ENCODE measurements at places on chromosomes 12 and 14.

GRCh38 chr12:42793166-42793565 lies 203.6 kb upstream of the PRICKLE1 start:
- no peak for DNase-seq

DNA sequence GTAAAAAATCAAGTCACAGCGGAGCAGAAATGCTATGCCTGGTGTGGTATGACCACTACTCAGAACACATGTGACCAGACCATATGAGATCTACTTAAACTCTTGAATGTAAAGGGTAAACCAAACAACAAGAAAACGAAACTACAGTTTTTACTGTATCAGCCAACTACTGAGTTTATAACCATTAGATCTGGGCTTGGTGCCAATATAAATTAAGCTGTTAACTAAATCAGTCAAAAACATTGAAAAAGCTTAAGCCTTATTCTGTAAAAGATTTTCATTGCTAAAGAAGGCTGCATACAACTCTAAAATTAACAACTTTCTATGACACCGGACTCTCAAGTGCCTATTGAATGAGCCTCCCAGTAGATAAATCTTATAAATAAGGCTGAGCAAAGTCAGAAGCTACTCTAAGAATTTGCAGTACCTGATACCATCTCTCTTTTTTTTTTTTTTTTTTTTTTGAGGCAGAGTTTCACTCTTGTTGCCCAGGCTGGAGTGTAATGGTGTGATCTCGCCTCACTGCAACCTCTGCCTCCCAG lies 35.4 kb downstream of the SPTLC2 start:
- DNase-seq: peak; percentile 74

DNA sequence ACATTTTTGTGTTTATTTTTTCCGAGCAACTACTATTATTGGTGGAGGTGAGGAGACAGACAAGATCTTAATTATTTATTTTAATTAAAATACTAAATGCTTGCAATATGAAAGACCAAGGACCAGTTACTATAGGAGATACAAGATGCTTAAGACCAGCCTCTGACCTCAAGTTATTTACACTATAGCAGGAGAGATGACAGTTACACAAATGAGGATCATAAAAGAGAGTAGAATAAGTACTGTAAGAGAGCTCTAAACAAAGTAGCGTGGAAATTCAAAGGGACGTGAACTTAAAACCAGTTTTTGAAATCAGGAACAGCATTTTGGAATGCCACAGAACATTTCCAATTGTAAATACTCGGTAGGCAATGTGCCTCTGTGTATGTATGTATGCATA lies 128.0 kb upstream of the ATF1 start:
- no peak for DNase-seq

GRCh38 chr12:21296348-21296747 lies 38.4 kb downstream of the SLCO1A2 start:
- DNase-seq: no peak

DNA sequence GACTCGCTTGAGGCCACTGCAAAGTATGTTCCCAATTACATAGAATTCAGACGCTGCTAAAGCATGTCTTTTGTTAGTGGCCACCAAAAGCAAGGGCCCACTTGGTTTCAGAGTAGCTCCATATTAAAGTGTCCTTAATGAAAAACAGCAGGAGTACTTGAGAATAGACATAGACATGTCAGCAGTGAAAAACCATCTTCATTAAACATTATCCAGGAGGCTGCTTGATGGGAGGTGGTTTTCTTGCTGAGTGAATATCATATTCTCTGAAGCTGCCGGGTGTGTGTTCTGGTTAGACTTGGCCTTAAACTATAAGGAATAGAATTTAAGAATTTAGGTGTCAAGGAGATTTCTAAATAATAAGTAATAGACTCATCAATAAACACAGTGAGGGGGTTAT lies 79.5 kb upstream of the CCDC198 start:
- DNase-seq: no peak

DNA sequence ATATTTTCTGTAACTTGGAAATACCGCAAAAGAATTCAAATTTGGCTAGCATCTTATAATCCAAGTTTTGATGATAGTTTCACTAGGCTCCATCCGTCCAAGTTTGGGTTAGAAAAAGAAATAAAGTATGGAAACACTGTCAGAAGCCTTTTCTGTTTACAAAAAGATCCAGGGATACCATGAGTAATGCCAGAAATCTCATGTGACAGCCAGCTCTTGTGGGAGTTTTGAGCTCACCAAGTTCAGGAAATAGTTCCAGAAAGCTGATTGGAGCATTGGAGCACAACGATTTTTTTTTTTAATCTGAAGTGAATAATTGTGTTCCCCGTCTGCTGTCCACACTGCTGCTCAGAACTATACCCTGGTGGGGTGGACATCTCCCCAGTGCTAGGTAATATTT lies 229.7 kb upstream of the NPAS3 start:
- no peak for DNase-seq

GRCh38 chr12:20212658-20213555 lies 155.4 kb upstream of the PDE3A start:
- DNase-seq: peak; percentile 40

DNA sequence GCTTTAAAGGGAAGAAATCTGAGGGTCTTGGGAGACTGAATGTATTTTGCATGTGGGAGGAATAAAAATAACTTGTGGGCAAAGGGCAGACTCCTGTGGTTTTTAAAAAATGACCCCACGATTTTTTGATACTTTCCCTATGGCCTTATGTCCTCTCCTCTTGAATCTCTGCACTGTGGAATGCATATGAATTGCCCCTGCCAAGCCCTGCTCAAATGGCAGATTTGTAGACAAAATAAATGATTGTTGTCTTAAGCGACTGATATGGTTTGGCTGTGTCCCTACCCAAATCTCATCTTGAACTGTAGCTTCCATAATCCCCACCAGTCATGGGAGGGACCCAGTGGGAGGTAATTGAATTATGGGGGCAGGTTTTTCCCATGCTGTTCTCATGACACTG lies 223.8 kb downstream of the DACT1 start:
- no peak for DNase-seq

DNA sequence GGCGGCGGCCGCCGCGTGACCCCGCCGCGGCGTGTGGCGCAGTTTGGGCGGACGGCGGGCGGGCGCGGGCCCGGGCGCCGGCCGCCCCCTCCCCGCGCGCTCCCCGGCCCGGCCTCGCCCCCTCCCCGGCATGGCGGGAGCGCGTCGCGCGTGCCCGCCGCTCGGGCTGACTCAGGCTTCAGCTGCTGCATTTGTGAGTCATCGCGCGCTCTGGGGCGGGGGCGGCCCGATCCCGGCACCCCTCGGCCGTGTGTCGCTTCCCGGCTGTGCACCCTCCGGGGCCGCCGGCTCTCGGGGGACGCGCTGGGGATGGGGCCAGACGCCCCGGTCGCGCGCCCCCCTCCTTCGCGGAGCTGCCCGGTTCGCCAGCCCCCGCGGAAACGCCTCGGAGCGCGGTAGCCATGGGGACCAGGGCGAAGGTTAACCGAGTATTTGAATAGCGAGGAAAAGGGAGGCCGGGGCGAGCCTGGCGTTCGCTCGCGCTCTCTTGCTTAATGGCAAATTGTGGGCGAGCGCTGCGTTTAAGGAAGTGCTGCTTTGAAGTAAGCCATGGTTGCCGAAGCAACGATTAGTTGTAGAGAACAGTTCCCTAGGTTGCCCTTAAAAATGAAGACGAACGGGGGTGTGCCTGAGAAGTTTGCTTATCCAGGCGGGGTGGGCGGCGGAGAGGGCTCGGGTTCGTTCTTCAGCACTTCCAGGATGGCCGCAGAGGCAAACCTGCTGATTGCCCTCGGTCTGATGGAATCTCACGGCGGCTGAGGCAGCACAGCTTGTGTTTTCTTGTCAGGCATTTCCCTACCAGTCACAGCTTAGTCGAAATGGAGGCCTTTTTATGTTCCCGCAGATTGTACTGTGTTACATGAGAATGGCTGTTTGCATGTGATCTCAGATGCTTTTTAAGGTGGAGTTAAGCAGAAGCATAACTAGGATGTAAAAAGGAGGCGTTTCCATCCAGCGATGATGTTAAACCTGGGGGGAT lies 896 bp downstream of the EIF5 start:
- no peak for DNase-seq

DNA sequence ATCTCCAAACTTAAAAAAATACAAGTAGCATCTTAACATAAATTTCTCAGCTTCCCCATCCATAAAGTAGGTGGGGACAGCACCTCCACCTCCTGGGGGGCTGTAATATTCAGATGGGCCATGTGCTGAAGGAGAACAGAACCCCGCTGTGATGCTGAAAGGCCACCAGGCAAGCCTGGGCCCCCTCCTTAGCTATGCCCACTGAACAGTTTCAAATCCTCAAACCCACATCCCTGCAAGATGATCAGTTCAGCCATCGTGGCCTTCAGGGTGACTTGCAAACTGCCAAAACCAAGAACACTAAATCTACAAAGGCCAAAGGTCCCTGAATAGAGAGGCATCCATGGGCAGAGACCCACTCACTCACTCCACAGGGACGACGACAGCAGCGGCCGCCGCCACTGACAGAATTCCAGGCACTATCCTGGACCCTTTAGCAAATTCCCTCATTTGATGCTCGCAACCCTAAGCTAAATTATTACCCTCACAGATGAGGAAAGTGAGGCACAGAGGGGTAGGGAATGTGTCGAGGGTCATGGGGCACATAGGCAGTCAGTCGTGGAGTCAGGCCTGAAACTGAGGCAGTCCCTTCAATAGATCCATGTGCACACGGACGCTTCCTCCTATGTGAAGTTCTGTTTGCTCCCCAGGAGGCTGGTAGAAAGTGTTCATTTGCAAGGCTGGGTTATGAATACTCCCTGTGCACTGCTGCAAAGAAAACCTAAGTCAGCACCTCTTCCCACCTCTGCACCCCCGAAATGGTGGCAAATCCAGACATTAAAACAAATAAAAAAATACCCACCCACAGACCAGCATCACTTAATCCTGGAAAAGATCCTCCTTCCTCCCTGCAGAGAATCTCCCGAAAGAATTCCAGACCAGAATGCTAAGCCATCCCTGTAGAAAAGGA lies 5.9 kb downstream of the ITPK1 start:
- DNase-seq: no peak

DNA sequence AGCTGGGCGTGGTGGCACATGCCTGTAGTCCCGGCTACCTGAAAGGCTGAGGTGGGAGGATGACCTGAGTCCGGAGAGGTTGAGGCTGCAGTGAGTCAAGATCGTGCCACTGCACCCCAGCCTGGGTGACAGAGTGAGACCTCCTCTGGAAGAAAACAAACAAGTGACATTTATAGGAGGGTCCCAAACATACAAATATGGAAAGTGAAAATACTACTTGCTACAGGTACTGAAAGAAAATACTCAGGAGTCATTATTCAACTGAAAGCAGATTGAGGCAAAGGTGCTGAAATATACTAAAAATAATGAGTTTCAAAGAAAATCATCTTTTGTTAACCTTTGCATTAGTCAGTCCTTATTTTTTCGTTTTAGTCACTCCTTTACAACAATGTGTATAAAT lies 53.5 kb downstream of the ETV6 start:
- DNase-seq: no peak

- no peak for DNase-seq
Observed at GRCh38 chr12:115103884-115104883, 420.2 kb upstream of the TBX3 start.

DNA sequence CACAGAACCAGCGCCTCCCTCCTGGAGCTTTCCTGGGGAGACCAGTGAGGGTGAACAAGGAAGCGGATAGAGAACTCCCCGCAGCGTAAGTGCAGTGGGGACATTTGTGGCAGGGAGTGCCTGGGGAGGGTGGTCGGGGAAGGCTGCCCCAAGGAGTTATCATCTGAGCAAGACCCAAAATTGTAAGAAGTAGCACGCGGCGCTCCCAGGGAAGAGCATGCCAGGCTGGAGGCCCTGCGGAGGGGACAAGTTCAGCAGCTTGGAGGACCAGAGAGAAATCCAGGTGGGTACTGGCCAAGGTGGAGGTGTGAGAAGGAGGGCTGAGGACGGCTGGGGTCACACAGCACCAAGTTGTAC lies 46.2 kb upstream of the RIMBP2 start:
- DNase-seq: no peak

DNA sequence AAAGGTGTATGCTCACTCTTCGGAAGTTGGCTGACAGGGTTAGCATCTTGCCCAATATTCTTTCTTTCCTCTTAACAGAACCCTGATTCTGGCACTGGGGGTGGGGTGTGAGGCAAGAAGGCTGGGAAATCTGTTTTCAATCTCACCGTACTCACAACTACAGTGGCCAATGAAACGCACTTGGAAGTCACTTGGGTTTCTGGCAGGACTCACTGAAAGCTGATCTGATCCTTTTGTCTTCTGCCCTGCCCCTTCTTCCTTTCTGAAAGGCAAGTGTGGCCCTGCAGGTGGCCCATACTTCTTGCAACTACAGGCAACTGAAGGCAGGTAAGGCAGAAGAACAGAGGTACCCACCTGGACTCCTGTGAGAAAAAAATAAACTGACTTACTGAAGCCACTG lies 106.9 kb downstream of the STXBP6 start:
- peak; percentile 98 for DNase-seq

- no peak for DNase-seq
Observed at GRCh38 chr12:64457032-64457431, 5.1 kb downstream of the TBK1 start.

DNA sequence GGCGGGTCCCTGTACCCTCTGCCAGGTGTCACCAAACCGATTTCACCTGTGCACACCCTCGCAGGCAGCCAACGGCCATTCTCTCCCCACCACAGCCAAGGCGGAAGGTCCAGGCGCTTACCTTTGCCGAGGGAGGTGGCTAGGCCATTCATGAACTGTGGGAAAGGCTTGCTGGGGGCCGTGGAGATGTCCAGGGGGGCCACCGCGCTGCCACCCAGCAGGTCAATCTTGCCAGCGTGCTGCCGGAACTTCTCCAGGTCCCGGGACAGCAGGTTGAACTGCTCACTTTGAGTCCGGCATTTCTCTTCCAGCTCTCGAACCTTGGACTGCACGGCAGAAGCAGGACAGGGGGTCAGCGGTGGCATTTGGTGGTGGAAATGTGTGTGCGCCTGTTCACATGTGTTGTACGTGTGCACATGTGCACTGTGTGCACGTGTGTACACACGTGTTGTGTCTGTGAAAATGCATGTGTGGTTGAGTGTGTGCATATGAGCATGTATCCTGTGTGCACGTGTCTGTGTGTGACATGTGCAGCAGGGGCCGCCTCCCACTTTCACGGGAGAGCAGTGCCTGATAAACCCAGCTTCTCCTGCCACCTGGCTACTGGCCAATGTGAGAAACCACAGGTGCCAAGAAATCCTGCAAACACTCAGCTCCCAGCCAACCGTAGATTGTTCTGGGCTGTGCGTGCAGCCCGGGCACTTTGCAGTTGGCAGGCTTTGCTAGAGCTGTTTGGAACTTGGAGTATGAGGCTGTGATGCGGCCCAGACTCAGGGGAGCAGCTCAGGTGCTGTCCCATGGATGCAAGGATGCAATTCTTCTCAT lies 118.9 kb downstream of the PIWIL1 start:
- peak; percentile 99 for DNase-seq

- DNase-seq: no peak
Observed at GRCh38 chr12:115988212-115988611, 289.3 kb downstream of the MED13L start.
